CD4-positive, alpha-beta T cell (primary cell): ENCODE measurements at places on chromosomes 12 and 14.

DNA sequence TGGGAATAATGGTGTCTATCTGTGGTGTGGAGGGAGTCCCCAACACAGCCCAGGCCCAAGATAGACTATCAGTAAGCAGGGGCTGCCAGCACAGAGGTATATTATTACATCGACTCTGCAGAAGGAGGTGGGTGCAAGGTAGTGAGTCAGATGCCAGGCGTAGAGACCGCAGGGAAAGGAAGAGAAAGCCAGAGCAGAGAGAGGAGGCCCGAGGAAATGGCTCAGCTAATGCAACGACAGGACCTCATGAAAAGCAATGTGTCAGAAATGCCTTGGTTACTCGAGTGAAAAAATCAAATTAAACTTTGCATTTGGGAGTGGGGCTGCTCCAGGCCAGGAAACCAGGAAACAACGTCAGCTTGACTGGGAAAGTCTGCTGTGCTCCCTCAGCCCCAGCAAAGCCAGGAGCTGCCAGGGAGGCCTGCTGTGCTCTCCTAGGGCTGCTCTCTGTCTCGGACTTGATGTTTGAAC, 173.2 kb downstream of the SUDS3 start:
- no peaks in the 10 kb centered on the region for H3K4me1 ChIP-seq
- no peak overlapping the region for H3K27ac ChIP-seq
- no peak for DNase-seq
- no peaks in the 10 kb centered on the region for H3K27me3 ChIP-seq
- no peaks in the 10 kb centered on the region for H3K36me3 ChIP-seq
- H3K4me3 ChIP-seq = no peak overlapping the region

DNA sequence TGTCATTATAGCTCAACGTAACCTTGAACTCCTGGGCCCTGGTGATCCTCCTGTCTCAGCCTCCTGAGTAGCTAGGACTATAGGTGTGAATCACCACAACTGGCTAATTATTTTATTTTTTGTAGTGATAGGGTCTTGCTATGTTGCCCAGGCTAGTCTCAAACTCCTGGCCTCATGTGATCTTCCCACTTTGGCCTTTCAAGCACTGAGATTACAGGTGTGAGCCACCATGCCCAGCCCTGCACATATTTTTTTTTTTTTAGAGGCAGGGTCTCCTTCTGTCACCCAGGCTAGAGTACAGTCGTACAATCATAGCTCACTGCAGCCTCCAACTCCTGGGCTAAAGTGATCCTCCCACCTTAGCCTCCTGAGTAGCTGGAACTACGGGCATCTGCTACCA, 8.9 kb downstream of the TMEM116 start:
- no peaks in the 10 kb centered on the region for H3K36me3 ChIP-seq
- H3K4me1 ChIP-seq = peaks cover 23% of the 10 kb centered on the region
- DNase-seq = no peak
- no peaks in the 10 kb centered on the region for H3K27me3 ChIP-seq

DNA sequence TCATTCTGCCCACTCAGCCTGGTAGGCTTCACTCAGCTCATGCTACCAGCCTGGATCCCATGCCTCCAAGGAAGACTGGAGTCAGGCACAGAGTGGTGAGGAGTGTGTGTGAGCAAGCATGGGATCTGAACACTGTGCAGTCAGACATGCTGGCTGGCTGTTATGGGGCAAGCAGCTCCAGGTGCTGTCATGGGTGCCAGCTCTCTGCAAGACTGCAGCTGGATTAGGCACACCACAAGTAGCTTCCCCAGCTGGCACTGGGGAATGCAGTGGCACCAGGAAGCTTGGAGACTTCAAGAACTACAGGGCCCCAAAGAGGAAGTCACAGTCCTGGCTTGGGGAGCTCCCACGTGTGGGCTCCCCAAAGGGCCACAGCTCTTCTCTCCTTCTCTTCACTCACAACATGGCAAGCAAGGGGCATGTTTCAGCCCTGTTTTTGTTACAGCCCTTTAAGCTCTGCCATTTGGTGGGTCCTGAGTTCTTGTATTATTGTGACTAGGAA, 202.5 kb downstream of the VRK1 start:
- H3K27me3 ChIP-seq = peaks cover 4% of the 10 kb centered on the region
- no peaks in the 10 kb centered on the region for H3K36me3 ChIP-seq
- no peak for DNase-seq

DNA sequence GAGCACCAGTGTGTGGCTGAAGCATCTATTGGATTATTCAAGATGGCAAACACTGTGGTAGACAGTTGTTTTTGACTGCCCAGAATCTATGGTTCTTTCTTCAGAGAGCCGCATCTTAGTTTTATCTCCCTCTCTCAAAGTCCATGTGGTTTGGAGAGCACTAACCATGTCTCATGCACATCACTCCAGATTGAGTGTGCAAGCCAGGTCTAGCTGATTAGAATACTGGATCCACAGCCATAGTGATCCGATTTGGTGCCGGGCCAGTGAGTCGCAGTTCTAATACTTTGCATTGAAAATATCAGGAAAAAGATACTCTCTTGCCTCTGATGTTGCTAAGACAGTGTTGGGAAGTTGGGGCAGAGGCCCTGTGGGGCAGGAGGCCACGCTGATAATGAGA, 4.6 kb upstream of the SBNO1 start:
- peaks cover 12% of the 10 kb centered on the region for H3K4me1 ChIP-seq
- no peak overlapping the region for H3K27ac ChIP-seq
- no peaks in the 10 kb centered on the region for H3K27me3 ChIP-seq
- DNase-seq = no peak

DNA sequence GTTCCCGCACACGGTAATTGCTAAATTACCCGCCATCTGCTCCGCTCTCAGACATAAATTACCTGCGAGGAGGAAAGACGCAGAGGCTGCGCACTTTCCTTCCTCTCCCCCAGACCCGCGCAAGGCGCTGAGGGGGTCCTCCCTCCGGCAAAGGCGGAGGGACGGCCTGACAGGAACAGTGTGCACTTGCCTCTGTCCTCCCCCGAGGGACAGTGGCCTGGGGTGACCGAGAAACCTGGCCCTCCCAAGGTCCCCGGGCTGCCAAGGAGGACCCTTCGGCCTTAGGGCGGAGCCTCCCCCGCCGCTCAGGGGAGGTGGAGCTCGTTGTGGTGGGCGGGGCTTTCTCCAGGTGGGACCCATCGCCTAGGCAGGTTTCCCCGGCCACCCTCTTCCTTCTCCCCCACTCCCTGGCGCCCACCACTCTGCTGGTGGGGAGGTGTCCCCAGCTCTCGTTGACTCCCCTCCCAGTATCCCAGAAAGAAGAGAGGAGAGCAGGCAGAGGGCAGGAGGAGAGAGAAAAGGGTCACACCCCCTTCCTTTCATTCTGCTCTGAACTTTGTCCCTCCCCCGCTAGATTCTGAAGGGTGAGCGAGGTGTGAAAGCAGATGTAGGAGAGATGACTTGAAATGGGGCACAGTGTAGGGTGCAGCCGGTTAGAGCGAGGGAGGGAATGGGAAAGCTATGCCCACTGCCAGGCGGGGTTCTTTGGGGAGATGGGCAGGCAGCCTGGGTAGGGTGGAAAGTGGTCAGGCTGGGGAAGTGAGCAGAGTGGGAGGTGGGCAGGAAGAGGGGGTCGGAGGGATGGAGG, 11.4 kb upstream of the CALCOCO1 start:
- H3K4me1 ChIP-seq = peaks cover 40% of the 10 kb centered on the region
- DNase-seq = peak; percentile 37
- no peaks in the 10 kb centered on the region for H3K36me3 ChIP-seq

GRCh38 chr14:89359477-89360222, 57.4 kb downstream of the FOXN3 start:
- peaks cover 20% of the 10 kb centered on the region for H3K4me1 ChIP-seq
- H3K27me3 ChIP-seq = no peaks in the 10 kb centered on the region
- H3K27ac ChIP-seq = no peak overlapping the region
- DNase-seq = no peak
- no peaks in the 10 kb centered on the region for H3K36me3 ChIP-seq
- no peak overlapping the region for H3K4me3 ChIP-seq

DNA sequence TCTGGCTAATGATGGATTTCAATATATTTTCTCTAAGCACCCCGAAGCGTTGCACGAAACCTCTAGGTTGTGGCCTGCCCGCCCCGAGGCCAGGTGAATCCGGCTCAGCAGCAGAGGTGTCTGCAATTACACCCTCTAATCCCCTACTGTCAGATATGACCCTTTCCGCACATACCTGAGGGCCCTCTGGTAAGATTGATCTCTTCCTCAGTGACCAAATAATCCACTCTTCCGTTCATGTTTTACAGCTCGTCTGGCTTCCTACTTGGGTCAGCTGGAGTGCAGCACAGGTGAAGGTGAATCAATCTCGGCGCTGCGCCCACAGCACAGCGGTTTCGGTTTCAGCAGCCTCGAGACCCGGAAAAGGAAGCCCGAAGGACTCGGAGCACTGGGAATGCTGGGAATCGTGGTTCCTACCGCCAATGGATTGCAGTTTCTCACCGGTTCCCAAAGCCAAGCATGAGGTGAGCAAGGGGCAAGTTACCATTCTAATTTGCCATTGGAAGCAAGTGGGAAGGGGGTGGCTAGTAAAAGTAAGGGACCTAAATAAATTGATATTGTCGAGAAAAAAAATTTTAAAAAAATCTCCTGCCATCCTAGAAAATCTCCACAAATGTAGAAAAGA, at the start of gene SYNJ2BP:
SYNJ2BP (minus strand) TSS at position 366 of the 625 bp plus-strand sequence; CDS start at position 239, 127 bp downstream.
- H3K4me3 ChIP-seq = peak within 1 kb of the TSS; percentile 79
- H3K36me3 ChIP-seq = peaks cover 6% of the 10 kb centered on the region
- peak; percentile 69 for DNase-seq

DNA sequence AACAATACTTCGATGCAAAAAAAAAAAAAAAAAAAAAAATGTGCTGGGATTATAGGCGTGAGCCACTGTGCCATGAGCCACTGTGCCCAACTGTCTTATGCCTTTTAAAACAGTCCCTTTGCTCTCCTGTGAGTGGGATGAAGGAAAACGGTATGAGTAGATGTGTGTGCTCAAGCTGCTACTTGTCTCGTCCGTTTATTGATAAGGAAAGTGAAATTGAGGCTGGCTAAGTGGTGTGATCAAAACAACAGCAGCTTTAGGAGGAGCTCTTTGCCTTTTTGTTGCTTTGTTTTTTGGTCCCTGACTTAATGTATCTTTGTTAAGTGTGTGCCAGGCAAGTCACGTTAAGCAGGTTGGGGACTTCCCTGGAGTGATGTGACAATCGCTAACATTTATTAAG, 275.9 kb downstream of the TMEM132C start:
- no peak overlapping the region for H3K27ac ChIP-seq
- H3K4me3 ChIP-seq = no peak overlapping the region
- no peak for DNase-seq
- H3K36me3 ChIP-seq = no peaks in the 10 kb centered on the region

DNA sequence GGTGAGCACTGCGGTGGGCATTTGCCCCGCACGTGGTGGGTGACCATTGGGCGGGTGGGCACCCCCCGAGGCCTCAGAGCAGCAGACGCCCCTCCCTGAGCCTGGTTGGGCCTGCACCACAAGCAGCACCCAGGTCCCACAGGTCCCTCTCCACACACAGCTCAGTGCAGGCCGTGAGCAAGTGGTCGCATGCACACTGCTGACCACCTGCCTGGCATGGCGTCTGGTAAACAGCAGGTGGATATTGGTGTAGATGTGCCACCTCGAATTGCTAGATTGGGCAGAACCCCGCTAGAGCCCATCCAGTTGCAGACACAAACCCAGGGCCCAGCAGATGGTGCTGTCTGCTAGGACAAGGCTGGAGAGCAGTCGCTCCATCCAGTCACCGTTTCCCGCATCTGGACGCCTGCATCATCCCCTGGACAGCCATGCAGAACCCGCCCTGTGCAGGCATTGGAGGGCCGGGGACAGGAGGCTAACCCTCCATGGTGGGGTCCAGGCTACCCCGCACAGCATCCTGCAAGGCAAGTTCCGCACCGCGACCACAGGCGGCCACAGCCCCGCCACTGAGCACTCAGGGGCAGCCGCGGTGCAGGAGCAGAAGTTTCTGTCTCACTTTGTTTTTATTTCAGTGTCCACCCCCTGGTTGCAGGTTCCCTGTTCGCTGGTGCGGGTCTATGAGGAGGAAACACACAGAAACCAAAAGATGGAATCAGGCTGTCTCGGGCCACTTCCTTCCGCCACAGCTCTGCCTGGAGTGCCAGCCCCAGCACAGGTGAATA, 45.6 kb upstream of the RIMBP2 start:
- H3K36me3 ChIP-seq = no peaks in the 10 kb centered on the region
- peak; percentile 68 for DNase-seq
- H3K4me3 ChIP-seq = peak overlapping the region; percentile 47
- H3K27me3 ChIP-seq = peaks cover 6% of the 10 kb centered on the region
- peaks cover 29% of the 10 kb centered on the region for H3K4me1 ChIP-seq

- H3K27me3 ChIP-seq = no peaks in the 10 kb centered on the region
- no peaks in the 10 kb centered on the region for H3K4me1 ChIP-seq
- H3K27ac ChIP-seq = no peak overlapping the region
- H3K4me3 ChIP-seq = no peak overlapping the region
Measured at GRCh38 chr12:55074806-55075205, 51.4 kb upstream of the OR9K2 start.

DNA sequence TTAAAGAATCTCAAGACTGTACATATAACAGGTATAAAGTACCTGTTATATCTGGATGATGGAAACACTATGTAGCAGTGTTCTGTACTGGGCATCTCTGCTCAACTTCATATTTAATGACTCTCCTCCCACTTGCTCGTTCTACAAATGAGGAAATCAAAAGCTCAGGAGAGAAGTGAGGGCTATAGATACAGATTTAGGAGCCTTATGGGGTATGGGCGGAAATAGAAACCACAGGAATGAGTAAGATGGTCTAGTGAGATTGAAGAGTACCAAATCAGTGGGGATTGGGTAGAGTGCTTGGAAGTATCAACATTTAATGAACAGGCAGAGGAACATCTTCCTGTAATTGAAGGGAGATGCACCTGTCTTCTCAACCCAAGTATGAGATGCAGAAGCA, 23.8 kb upstream of the POLR3B start:
- no peak overlapping the region for H3K4me3 ChIP-seq
- no peaks in the 10 kb centered on the region for H3K4me1 ChIP-seq
- H3K27ac ChIP-seq = no peak overlapping the region
- DNase-seq = no peak

- no peaks in the 10 kb centered on the region for H3K27me3 ChIP-seq
- peak overlapping the region; percentile 73 for H3K27ac ChIP-seq
- peak overlapping the region; percentile 99 for H3K4me3 ChIP-seq
- no peak for DNase-seq
Measured at GRCh38 chr14:21476523-21476924, 235 bp downstream of the RAB2B start.

DNA sequence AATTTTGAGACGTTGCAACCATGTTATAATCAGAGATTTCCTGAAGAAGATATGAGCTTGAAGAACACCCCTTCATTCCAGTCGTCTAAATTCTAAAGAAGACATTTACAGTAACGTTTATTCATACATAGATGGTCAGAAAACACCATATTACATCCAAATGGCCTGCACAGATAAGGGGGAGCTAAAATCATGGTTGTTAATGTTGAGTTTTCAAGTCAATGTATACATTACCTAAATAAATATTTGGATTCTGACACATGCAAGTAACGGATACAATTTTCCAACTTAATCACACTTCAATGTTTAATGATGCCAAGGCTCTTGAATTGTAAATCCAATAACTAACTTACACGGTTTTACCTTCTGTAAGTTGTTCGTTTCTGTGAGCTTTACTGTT, 318.4 kb downstream of the SLC6A15 start:
- H3K27ac ChIP-seq = no peak overlapping the region
- H3K4me1 ChIP-seq = no peaks in the 10 kb centered on the region
- no peaks in the 10 kb centered on the region for H3K36me3 ChIP-seq

- H3K27ac ChIP-seq = no peak overlapping the region
- peaks cover 49% of the 10 kb centered on the region for H3K36me3 ChIP-seq
- DNase-seq = peak; percentile 7
- H3K4me3 ChIP-seq = no peak overlapping the region
- no peaks in the 10 kb centered on the region for H3K4me1 ChIP-seq
- H3K27me3 ChIP-seq = no peaks in the 10 kb centered on the region
Measured at GRCh38 chr12:113860950-113861349, 105.2 kb downstream of the RBM19 start.

- peaks cover 12% of the 10 kb centered on the region for H3K27me3 ChIP-seq
- H3K27ac ChIP-seq = no peak overlapping the region
- no peak for DNase-seq
- H3K4me3 ChIP-seq = no peak overlapping the region
- no peaks in the 10 kb centered on the region for H3K36me3 ChIP-seq
Measured at GRCh38 chr12:128978067-128978466, 124.8 kb downstream of the GLT1D1 start.
